ENCODE measurements at places on chromosomes 13 and 19.

- no peak for DNase-seq
Observed at GRCh38 chr13:33109271-33109697, 93.1 kb downstream of the KL start.

DNA sequence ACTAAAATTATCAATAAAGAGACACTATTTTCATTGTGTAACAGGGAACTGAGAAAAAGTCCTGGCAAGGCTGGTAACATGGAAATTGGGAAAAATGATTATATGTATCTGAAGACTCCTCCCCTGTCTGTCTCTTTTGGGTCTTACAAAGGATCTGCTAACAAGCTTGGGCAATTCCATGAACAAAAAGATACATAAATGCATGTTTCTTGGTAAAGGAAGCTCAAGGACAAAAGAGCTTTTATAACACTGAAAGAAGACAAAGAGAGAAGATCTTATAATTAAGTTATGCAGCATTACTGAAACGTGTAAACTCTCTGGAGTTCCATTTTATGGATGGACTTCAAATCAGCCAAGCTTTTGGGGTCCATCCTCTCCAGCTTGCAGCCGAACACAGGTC, 29.2 kb downstream of the EFNB2 start:
- DNase-seq, result no peak

- no peak for DNase-seq
Observed at GRCh38 chr13:70107498-70108281, at the start of gene ATXN8OS. Gene ATXN8OS (plus strand): TSS chr13:70107826.

GRCh38 chr19:1400281-1401137, 833 bp downstream of the GAMT start:
- no peak for DNase-seq

DNA sequence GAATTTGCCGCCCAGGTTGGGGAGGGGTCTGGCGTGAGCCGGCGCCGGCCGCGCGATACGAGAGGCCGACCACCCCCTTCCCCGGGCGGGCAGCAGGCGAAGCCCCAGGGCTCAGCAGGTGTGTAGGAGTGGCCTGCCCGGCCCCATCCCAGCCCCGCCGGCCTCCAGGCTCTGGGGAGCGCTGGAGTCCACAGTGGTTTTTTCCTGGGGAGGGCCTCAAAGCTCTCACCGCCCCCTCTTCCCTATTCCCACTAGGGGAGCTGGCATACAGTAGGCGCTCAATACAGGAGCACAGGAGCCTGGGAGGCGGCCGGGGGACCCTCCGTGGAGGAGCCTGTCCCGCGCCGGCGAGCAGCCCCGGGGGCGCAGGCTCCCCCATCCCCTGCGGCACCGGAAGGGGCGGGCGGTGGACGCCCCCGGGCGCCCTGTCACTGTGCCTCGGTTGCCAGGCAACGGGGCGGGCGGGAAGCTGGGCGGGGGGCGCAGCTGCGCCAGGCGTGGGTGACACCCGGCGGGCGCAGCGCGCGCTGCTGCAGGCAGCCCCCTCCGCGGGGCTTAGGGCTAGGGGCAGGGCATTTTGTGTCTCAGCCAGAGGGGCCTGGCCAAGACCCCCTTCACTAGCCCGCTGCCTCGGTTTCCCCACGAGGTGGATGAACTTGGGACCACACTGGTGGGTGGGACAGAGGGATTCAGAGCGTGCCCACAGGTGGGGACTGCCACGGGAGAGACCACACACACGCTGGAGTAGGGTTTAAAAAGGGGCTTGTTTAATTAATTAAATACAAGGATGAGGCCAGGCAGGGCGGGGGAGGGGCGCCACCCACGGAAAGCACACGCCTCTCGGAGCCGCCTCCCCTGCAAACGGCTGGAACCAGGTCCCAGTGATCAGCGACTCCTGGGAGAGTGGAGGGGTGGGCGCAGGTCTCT, 3.6 kb upstream of the REXO1 start:
- no peak for DNase-seq

- no peak for DNase-seq
Observed at GRCh38 chr13:58999851-59000250, 1163.9 kb downstream of the DIAPH3 start.

DNA sequence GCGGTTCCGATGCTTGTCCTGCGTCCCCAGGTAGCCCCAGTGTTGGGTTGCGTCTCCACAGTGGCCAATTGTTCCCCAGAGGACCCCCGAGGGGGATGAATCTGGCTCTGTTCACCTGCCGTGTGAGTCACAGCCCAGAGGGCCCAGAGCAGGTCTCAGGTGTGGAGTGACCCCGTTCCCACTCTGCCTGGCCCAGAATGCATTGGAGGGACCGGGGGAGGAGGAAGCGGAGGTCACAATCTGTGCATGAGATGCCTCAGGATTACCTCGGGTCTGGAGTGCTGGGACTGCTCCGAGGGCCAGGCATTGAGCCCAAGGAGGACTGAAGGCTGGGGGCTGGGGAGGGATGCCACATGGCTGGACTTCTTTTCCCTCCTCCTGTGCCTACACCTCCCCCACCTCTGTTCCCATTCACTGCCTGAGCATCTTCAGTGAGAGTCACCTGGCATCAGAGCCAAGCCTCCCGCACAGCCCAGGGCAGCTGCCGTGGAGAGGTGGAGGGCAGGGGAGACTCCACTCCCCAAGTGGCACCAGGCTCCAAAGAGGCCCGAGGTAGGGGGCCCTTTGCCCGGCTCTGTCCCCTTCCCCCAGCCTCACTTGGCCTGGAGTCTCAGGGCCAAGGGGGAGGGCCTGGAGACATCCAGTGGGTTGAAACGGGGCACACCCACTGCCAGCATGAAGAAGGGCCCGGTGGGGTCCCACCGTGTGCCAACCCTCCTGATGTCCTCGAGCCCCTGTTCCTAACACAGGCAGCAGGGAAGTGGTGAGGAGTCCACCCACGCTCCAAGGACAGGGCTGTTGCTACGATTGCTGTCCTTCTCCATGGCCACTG, 81.1 kb downstream of the CHST8 start:
- DNase-seq, result no peak

DNA sequence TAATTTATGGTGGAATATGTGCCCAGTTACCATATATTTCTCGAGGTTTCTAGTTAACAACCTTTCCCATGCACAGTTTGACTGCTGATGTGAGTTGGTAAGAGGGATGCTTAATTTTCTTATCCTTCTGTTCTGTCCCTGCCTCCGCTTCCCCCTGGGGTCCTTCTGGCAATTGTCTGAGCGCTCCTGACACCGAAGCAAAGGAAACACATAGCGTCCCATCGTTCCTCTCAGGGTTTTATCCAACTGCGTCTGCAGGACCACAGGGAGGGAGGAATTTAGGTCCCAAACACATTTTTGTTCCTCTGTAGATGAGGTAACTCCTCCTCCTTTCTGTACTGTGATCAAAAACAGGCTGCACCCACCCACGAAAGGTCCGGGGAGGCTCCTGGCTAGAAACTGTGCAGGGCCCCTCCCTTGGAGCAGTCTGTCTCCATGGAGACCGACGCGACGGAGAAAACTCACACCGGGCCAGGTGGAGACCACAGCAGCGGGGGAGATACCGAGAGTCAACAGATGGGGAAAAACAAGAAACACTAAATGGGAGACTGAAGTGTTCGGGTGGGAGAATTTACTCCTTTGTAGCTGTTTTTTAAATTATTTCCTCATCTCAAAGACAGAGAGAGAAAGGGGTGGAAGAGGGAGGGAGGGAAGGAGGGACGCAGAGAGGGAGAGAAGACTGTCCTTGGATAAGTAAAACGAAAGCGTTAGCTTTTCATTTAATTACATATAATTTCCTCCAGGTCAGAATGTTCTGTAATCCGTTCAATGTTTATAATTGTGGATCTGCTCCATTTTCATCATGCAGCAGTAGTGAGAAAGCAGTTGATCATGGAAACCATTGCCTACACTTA, 191.8 kb upstream of the NBEA start:
- no peak for DNase-seq

DNA sequence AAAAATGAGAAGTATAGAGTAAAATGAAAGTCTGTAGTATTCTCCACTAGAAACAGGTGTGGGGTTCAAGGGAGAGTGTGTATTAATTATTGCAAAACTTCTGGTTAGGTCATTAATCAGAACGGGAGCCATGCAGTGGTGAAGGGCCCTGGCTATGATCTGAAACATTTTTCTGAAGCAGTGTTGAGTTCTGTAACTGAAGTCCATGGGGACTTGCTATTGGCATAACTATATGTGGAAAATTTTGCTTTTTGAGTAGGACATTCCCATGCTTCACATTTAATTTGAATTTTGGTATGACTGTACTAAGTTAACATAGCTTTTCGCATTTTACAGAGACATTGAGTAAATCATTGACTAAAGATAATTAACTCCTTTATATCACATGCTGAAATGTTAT, 67.5 kb downstream of the LRCH1 start:
- no peak for DNase-seq

DNA sequence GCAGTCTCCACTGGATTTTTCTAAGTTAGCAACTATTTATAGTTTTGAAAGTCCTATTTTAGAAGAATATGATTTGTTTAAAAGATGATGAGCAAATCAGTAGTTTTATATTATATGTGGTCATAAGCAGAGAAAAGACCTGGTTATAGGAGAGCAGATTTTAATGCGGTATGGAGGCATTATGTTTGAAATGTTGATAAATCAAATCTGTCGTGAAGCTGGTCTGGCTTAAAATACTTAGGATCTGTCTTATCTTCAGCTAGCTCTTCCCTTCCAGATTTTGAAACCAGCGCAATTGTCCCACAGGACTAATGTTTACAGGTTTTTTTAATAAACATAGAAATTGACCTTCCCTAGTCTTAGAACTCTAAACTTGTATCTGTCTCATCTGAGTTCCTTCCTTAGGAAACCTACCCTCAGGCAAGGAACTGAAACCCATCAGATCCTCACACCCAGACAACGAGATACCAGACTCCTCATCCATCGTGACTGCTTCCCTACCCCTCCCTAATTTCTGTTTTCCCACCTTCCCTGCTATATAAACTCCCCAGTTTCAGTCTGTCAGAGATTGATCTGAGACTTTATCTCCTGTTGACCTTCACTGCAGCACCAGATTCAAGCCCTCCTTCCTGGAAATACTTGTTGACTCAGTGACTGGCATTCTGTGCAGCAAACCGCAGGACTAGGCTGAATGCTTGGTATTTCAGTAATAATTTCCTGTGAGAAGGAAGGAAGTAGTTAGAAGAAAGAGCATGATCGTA, 37.8 kb upstream of the CXCL17 start:
- no peak for DNase-seq

GRCh38 chr13:101738336-101738735, 285.9 kb downstream of the ITGBL1 start:
- no peak for DNase-seq

DNA sequence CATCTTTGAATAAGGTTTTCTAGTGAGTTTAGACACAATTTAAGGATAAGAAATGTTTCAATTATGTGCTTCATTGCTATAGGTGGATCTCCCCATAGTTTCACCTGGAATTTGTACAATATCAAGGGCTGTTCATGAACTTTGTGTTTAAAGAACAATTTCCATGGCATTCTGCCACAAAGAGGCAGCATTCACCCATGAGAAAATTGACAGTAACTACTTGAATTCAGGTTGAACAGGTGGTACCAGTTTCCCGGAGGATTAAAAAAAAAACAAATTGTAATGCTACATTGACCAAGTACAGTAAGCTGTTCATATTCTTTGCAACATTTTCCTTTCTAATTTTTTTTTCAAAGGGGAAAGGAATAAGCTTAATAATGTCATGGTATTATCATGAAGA, 9.1 kb downstream of the SLITRK5 start:
- no peak for DNase-seq
